Transverse colon (tissue), 4 donors: ENCODE measurements at places on chromosomes 3 and 15. TPM values are rescaled to one million over a fixed set of nuclear protein-coding genes. Genes with fewer than 3 reads are reported as not detected.

Gene SI
- total RNA-seq = 1.6 TPM

DNA sequence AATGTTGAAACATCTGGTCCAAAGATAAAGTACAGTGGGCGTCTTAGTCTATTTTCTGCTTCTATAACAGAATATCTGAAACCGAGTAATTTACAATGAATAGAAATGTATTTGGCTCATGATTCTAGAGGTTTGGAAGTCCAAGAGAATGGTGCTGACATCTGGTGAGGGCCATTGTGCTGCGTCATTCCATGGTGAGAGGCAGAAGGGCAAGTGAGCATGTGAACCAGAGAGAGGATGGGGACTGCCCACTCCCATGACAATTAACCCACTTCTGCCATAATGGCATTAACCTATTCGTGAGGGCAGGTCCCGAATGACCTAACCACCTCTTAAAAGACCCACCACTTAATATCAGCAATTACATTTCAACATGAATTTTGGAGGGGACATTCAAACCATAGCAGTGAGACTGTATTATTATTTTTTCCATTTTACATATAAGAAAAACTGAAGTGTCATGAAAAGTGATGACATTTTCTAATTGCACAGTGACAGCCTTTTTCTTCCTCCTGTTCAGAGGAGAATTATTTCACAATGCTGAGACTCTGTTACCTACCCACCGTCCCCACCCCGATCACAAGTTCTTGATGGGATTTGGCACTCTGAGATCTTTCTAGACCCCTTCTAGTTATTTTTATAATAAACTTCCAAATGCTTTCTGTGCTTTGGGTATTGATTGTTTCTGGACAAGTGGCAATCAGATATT, 238.8 kb downstream of the RPLP1 start:
- no peak for DNase-seq

Gene MRPS22
- total RNA-seq = 62.7 TPM

GRCh38 chr15:28112101-28112760, 13.1 kb upstream of the OCA2 start:
- no peak for DNase-seq

DNA sequence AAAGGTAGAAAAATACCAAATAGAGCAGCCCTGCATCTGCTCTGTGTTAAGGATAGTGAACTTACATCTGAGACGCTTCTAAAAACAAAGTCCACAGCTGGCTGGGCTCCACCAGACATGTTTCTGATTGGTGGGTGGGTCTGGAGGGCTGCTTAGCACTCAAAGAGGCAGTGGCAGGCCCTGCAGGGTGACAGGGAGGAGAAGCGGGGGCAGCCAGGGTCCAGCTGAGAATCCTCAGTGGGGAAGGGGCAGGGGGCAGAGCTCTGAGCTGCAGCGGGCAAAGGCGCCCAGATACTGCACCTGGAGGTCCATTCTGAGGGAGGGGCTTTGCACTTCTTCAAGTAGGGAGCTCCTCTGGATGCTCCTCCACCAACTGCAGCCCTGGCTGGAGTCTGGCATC, 28.1 kb downstream of the PRR23E start:
- DNase-seq = no peak

Gene ZBTB47
- 44.1 TPM for total RNA-seq

Gene IMPG2
- 0.37 TPM for total RNA-seq

Gene ROPN1
- total RNA-seq = 3.4 TPM

- no peak for DNase-seq
These were observed 630.9 kb upstream of the AGTR1 start for GRCh38 chr3:148066802-148067201.

Gene KBTBD13
- not detected for total RNA-seq

GRCh38 chr3:128425846-128426127, 40.9 kb downstream of the DNAJB8 start:
- no peak for DNase-seq

GRCh38 chr3:194111336-194111735, 24.6 kb upstream of the HES1 start:
- no peak for DNase-seq

GRCh38 chr3:79351699-79352098, 416.1 kb downstream of the ROBO1 start:
- no peak for DNase-seq

Gene SERPINI2
- total RNA-seq = not detected

DNA sequence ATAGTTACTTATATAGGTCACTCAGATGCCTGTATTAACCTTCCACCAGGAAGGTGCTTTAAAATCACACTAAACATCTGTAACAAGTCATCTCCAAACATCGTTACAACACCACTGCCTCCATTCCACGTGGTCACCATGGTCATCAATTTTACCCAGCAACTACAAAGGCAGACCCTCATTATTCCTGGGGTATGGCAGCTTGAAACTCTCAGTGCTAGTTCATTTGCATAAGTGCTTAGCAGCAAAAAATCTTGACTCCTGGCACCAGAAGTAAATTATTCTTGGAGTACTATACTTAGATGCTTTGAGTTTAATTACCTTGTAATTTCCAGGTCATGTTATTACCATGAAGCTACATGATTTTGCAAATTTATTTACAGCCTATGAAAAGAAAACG, 250.6 kb downstream of the KBTBD8 start:
- DNase-seq = no peak

GRCh38 chr15:25339431-25339830, 99.4 kb downstream of the UBE3A start:
- DNase-seq = no peak

- DNase-seq = no peak
These were observed 11.3 kb upstream of the RAF1 start for GRCh38 chr3:12675115-12675810.

GRCh38 chr3:40379674-40380306, 7.2 kb upstream of the ENTPD3 start:
- DNase-seq = no peak

GRCh38 chr15:51077221-51078153, 17.2 kb downstream of the TNFAIP8L3 start:
- DNase-seq = peak; percentile 71

DNA sequence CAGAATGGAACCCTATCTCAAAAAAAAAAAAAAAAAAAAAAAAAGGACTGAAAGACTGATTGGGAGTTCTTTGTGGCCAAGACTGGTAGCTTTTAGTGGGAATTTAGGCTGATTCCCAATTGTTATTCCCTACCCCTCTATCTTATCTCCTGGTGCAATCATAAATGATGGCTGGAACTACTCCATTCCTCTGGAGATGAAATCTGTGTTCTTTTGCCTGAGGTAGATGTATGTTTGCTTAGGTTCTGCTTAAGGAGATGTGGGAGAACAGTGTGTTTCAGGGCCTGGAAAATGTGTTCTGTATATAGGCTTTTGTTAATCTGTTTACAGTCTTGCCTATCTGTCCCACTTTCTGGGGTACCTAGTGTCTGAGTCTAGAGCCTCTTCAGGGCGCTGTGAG, 19.5 kb downstream of the UBE2Q2 start:
- DNase-seq = no peak

DNA sequence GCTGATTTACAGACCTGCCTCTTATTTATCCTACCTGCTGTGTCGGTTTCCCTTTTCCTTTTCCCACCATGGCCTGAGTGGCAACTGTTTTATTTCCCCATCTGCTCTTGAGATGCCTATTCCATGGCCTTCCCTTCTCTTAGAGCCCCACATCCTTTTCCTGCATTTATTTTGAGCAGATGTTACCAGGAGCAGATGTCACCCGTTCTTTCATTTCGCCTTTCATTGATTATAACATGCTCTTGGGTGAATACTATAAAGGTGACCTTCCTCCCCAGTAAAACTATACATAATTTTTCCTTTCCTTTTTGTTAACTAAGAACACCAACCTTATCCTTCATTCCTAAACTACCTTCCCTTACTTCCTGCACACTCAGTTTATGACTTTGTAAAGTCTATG, 8.5 kb upstream of the P2RY1 start:
- DNase-seq = no peak
